ENCODE measurements at places on chromosomes 4 and X.

- DNase-seq, result no peak
These were observed 14.7 kb upstream of the PDE6B start for GRCh38 chr4:610411-611261.

DNA sequence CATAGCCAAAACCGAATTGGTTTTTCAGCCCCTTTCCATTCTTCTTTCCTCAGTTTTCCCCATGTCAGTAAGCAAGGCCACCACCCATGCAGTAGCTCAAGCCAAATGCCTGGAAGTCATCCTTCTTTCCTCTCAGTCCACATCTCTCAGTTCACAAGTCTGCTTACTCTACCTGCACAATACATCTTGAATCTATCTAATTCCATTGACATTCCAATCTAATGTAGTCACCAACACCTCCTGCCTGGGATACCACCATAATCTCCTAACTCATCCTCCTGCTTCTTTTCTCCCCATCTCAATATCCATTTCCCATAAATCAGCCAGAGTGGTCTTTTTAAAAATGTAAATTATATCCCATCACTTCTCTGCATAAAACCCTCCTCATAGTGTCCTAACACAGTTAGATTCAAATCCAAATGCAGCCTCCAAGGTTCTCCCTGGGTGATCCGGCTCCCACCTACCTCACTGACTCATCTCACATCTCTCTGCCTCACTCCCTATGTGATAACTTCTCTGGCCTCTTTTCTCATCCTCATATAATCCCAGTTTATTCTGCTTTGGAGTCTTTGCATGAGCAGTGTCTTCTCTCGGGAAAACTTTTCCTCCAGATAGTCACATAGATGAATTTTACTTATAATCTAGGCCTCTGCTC is 26.9 kb downstream of the KCNIP4 start:
- DNase-seq, result no peak

GRCh38 chr4:7120341-7120740 is 52.5 kb upstream of the GRPEL1 start:
- no peak for DNase-seq

- DNase-seq, result no peak
These were observed 849.4 kb upstream of the FTHL17 start for GRCh38 chrX:31921236-31921635.

DNA sequence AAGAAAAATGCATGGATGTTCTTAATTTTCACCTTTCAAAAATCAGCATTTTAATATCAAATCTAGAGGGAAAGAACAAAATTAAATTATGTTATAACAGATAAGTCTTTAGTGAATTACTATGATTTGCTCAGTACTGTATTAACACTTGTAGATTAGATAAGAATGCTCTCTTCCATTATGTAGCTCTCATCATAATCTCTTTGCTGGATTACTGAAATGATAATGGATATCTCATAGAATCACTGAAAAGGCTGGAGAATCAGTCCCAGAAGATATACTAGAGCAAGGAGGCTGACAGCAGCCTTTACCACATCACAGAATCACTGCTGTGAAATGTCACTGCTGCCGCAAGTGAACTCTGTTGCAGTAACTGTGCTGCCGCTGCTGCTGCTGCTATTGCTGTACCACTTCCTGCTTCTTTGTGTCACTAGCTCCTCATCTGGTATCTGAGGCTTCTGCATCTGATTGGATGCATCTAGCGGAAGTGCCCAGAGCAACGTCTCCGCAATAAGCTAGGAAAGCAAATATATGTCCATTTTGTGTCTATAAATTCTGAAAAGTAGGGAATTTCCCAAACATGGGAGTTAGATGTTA is 738.2 kb downstream of the ADGRL3 start:
- DNase-seq, result no peak

DNA sequence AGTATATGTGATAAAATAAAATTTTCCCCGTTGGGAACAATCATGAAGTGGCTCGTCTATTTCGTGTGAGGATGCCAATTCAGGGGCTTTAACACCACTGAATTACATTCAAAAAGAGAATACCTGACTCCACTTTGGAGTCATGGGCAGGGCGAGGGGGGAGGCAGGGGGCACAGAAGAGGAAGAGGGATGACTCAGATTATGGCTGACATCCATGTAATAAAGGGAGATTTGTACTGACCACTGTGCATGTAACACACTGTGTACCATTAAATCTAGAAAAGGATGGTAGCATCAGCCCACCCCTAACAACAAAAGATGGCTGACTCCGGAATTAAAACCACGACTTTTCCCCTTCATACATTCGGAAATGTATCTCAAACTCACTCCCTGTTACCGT is 1.3 kb downstream of the SLC9A7 start:
- no peak for DNase-seq

GRCh38 chrX:51779306-51779705 is 36.1 kb downstream of the GSPT2 start:
- DNase-seq, result no peak
